ENCODE measurements at places on chromosomes 2 and 18. TPM values are rescaled to one million over a fixed set of nuclear protein-coding genes. Genes with fewer than 3 reads are reported as not detected.

DNA sequence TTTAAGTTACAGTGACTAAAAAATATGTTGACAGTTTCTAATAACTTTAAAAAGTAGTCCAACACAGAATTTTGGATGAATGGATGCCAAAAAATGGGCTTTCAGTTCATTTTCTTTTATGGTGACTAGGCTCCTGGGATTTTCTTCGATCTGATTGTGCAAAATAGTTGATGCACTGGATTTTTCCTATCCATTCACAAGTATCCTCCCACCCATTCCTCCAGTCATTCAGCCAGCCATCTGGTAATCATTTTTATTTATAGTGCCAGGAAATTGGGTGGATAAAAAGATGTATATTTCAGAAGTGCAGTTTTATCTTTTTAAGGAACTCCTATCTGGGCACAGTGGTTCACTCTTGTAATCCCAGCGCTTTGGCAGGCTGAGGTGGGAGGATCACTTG lies 175.1 kb downstream of the PTPRM start:
- DNase-seq: no peak

DNA sequence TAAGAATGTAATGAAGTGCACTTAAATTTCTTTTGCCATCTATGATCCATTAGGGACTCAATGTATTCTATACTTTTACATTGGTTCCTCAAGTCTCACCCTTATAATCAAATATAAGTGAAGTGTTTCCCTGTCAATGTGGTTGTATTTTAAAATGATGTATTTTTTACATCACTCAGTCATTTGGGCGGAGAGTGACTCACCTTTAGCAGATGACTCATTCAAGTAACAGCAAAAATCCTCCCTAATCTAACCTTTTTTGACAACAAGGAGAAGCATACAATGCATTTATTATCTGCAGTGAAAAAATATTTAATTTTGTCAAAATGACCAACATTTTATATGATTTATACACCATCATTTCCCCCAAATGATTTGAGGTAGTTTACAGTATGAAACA lies 94.4 kb downstream of the FANCL start:
- DNase-seq: no peak

DNA sequence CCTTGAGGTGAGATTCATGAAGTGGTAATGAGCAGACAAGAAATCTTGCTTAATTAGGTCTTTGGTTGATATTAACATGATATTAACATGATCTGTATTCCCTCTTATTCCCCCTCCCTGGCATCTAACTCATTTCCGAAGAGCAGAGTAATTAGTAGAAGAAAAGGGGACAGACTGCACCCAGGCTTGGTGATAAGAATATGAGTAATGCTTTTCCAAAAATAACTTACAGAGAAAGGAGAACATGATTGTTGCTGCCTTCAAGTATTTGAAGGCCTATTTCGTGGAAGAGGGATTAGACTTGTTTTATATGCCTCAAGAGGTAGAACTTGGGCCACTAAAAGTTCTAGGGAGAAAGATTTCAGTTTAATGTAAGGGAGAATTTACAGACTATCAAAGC lies 130.6 kb upstream of the ATP5MC3 start:
- no peak for DNase-seq

GRCh38 chr18:42893977-42894376 lies 221.5 kb downstream of the RIT2 start:
- no peak for DNase-seq

DNA sequence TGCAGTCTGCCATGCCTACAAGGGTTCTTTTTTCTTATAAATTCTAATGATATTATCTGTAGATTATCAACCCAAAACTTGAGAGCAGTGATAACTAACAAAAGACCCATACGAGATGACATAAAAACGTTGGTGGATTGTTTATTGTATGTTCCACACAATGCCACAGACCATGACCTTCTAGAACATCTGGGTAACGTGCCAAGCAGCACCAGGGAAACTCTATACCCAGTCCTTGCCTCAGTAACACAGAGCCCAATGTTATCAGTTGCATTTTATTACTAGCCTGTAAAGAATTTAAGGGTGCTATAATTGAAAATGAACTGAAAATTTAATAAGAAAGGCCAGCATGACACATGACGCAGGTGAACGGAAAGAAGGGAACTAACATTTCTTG lies 99.1 kb upstream of the UGP2 start:
- no peak for DNase-seq

CFAP65 gene
- total RNA-seq: 1.2 TPM

DNA sequence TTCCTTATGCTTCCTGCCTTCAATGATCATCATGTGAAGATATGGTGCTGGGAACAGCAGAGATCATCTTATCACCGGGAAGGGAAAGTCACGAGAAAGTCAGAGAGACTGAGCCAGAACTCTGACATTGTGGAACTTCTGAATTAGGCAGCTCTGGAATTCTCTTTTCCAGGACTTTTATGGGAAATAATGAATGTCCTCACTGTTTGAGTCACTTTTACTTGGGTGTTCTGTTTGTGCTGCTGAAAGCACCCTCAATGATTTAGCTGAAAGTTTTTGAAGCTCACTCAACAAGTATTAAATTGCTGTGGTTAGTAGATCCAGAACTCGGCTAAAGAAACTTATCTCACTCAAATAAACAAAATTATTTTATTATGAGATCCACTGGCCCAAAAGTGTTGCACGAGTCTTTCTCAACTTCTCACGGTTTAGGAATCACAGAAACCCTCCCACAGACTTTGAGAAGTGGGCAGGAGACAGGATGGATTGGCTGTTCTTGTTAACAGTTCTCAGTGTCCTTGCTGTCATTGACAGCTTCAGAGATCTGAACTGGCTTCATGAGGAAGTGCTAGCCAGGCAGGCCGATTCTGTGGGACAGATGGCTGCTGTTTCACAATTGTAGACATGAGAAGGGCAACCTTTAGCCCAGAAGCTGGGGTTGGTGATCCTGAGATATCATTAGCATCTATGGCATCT lies 26.4 kb upstream of the ATRAID start:
- DNase-seq: peak; percentile 60

COL4A3 gene
- 0.76 TPM for total RNA-seq

EGR4 gene
- total RNA-seq: not detected

DNA sequence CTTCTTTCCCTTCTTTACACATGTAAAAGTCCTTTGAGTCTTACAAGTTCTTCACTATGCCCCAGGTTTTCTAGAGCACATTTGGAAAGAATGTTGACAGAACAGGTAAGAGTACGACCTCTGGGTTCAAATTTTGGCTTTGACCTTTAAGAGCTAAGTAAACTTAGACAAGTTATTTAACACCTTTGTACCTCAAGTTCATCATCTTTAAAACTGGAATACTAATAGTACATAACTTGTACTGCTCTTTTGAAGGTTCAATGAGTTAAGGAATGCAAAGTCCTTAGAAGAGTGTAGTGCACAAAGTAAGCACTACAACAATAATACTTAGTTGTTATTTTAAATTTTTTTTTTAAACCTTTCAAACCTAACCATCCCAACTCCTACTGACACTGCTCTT lies 156.6 kb downstream of the TMEFF2 start:
- DNase-seq: no peak

GRCh38 chr2:99900556-99900955 lies 241.8 kb downstream of the AFF3 start:
- no peak for DNase-seq

DNA sequence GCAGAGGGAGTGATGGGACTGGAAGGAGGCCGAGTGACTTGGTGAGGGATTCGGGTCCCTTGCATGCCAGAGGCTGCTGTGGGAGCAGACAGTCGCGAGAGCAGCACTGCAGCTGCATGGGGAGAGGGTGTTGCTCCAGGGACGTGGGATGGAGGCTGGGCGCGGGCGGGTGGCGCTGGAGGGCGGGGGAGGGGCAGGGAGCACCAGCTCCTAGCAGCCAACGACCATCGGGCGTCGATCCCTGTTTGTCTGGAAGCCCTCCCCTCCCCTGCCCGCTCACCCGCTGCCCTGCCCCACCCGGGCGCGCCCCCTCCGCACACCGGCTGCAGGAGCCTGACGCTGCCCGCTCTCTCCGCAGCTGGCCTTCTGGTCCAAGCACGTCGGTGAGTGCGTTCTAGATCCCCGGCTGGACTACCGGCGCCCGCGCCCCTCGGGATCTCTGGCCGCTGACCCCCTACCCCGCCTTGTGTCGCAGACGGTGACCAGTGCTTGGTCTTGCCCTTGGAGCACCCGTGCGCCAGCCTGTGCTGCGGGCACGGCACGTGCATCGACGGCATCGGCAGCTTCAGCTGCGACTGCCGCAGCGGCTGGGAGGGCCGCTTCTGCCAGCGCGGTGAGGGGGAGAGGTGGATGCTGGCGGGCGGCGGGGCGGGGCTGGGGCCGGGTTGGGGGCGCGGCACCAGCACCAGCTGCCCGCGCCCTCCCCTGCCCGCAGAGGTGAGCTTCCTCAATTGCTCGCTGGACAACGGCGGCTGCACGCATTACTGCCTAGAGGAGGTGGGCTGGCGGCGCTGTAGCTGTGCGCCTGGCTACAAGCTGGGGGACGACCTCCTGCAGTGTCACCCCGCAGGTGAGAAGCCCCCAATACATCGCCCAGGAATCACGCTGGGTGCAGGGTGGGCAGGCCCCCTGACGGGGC lies 4.6 kb downstream of the PROC start:
- no peak for DNase-seq

DNA sequence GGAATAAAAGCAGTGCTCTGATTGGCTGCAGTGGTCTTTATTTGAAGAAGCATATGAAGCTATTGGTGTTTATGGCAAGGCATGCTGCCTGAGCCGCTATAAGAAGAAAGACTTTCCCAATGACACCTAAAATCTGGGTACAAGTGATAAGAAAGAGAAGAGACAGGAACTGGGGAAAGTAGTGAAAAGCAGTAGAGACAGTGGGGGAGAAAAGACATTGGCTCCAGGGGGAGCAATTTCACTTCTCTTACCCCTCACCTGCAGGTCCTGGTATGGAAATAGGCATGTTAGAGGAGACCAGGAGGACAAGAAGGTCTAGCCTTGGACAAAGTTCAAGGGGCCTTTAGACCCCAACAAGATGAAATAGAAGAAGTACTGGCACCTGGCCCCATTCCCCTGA lies 47.1 kb downstream of the PLCL1 start:
- no peak for DNase-seq

- no peak for DNase-seq
Observed at GRCh38 chr18:5294113-5294456, 1.4 kb downstream of the ZBTB14 start.

- DNase-seq: no peak
Observed at GRCh38 chr18:74380916-74381315, 65.3 kb downstream of the C18orf63 start.

DNA sequence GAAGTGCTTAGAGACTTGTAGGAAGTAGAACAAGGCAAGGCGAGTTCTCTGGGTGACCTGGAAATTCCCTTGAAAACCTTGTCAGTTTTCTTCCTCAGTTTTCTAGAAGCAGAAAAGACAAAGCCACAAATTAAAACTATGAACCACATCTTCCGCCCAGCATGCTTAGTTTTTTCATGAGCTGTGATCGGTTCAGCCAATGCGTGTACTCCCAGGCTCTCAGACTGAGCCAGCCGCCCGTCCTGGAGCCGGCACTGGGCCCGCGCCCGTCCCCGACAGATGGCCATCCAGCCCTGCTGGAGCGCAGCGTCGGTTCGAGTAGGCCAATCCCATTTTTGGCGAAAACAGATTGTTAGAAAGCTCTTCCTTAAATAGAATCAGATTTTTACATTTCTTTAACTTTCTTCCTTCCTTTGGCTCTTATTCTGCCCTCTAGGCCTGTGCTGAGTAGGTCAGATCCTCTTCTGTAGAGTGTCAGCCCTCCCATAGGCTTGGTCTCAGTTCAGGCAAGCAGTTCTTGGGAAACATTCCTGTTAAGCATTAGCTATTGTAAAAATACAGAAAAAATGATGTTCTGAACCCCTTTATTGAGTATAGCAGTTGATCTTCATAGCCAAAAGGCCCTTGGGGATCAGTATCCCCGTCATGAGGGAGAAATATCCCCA lies 112.5 kb downstream of the NCK2 start:
- no peak for DNase-seq

DNA sequence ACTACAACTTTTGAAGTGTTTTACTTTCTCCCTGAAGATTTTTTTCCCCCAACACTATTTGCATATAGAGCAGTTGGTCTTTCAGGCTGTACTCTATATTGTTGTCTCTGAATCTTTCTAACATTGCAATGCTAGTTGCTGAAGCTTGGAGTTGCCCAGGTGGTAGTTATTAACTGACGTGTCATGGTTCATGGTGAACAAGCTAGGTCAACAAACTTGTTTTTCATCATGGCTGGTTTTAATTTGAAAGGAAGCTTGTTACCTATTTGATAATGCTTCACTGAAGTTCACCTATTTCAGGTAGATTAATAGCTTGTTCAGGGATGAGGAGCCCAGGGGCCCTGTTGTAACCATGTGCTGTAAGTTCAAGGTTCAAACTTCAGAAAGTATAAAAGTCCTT lies 158.8 kb upstream of the ZEB2 start:
- no peak for DNase-seq

DNA sequence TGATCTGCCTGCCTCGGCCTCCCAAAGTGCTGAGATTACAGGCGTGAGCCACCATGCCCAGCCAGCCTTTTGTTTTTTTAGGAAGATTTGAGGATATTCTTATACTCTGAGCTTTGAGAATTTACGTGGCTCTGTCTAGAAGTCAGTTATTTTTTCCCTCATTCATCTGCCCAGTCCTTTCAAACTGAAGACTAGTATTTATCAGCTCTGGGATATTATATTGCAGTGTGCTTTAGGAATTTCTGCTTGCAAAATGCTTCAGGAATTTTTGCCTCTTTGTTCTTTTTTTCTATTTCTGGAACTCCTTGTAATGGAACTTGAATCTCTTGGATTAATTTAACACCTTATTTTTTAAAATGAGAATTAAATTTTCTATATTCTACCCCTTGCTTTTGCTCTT lies 22.6 kb downstream of the ACSL3 start:
- DNase-seq: no peak

DNA sequence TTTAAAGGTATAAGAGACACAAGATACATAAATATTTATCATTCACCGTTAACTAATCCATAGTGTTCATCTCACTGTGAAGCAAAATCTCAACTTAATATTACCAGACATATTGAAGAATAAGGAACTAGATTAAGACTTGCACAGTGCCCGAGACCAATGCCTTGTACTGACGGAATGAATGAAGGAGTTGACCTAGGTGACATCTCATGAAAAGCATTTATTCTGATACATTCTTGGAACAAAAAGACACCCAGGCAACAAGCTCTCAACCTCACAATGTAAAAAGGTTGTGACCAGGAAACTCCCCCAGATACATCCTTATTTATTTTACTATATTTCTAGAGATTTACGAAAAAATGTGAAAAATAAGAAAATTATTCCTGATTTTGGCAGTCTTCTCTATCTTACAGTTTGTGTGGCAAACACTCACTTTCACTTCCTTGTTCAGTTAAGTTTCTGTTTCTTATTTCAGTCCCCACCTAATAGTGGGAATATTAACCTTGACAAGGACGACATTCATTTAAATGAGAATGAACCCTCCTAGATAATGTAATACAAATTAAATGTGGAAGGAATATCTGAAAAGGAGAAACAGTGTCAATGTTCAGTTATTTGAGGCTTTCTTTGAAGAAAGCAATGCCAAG lies 28.4 kb downstream of the M1AP start:
- DNase-seq: no peak

GRCh38 chr2:202109737-202110184 lies 36.7 kb downstream of the KIAA2012 start:
- DNase-seq: peak; percentile 56

GRCh38 chr2:233991196-233991595 lies 59.3 kb upstream of the SPP2 start:
- no peak for DNase-seq
